Stimulated activated CD8-positive, alpha-beta memory T cell treated with anti-CD3 and anti-CD28 coated beads, Interleukin-7, amount 100 ng/mL, for 4 hours (primary cell): ENCODE measurements at places on chromosomes 4 and X.

DNA sequence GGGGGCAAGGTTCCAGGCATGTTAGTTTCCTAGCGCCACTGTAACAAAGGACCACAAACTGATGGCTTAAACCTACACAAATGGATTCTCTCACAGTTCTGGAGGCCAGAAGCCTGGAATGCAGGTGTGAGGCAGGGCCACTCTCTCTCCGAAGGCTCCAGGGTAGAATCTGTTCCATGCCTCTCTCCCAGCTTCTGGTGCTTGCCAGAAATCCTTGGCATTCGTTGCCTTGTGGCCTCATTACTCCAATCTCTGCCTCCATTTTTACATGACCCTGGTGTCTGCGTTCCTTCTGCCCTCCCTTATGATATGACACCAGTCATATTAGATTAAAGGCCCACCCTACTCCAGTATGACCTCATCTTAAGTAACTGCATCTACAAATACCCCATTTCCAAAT is 39.6 kb downstream of the CLDN34 start:
- no peak for DNase-seq

DNA sequence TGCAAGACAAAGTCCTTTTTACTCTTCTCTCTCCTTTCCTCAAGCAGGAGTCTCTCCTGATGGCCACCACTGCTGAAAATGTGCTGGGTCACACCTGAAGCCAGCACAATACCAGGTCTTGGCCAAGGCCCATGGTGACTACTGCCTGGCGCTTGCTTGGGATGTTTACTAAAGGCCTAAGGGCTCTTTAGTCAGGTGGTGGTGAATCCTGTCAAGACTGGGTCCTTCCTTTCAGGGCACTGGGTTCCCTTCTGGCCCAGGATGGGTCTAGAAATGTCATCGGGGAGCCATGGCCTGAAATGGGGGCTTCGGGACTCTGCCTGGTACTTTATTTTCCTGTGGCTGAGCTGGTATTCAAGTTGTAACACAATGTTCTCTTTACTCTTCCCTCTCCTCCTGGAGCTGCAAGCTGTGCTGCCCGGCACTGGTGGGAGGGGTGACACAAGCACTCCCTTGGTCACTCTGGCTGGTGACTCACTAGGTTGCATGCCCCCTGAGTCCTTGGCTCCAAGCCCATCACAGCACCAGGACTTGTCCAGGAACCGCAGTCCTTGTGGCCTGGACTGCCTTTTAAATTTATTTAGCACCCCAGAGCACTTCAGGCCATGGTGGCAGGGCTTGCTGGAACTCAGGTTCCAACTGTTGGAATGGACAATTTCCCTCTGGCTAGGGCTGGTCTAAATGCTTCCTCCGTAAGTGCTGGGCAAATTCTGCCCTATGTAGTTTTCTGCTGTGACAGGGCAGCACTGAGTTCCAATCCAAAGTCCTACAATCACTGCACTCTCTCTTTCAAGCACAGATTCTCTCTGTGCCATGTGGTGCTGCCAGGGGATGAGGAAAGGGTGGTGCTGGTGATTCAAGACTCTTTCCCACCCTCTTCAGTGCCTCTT is 11.3 kb downstream of the ARL13A start:
- DNase-seq = no peak

DNA sequence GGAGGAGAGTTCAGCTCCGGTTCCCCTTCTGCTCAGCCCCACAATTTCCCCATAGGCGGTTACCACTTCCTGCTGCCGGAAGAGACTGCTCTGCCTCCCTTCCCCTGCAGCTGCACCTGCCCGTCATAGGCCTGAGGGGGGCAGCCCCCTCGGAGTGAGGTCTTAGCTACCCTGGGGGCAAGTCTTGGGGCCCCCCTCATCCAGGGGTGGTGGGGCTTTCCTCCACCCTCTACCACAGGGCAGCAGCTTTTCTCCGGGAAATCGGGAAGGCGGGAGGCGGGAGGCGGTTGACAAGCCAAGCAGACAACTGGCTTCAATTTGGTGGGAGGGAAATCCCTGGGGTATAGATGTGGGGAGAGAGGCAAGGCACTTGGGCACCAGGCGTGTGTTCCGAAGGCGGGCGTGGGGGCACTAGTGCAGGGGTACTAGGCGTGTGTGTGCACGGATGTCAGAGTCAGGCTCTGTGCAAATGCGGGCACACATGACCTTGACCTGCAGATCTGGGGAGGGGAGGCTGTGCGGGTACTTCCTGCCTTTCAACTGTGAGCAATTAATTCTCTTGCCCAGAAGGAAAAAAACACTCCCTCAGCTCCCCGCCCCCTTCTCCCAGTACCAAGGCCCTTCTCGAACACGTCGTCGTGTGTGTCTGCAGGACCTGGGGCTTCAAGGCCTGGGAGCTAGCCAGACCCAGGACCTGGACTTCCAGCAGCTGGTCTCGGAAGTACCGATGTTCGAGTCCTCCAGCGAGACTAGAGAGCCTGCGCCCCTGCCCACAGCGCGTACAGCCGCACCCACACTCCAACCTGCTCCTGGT is 1.0 kb upstream of the ARHGAP4 start:
- peak; percentile 74 for DNase-seq

DNA sequence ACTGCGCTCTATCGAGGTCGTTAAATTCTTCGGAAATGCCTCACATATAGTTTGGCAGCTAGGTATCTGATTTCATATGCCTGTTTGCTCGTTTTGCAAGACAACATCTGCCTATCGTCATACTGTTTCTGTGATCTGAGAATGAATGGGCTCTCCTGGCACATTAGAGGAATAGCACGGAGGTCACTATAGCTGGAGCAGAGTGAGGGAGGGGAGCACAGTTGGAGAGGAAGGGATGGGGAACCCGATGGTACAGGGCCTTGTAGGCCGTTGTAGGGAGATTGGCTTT is 552 bp downstream of the IKBKG start:
- DNase-seq = no peak

GRCh38 chrX:119763181-119763580 is 4.8 kb downstream of the SOWAHD start:
- no peak for DNase-seq

DNA sequence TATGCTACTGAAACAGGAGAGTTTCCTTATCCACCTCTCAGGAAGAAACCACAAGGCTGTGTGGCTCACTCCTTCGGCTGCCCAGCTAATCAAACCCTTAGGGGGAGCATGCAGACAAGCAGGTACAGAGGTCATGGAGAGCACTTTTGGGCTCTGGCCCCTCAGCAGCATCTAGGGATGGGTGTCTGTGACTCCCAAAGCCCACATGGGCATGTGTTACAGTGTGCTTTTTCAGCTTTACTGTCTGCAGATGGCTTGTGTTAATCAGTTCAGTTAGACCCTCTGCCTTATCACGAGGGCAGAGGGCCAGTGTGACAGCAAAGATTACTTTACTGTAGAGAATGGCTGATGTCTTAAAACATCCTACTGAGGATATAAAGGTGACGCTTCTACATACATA is 447.4 kb downstream of the PCDH10 start:
- DNase-seq = no peak

DNA sequence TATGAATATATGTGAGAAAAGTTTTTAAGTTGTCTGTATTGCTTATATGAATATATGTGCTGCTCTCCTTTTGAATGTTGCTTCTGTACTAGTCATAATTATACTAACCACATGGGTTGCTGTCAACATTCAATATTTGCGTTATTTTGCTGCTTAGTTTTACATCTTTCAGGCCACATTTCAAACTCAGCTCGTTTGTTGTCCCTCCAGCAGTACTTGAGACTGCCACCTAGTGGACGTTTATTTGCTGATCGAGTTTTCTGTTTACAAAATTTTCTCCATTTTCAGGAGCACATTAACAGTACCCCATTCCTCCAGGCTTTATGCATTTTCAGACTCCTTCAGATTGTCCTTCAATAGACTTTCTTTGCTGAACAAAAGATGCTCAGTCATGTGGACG is 75.8 kb downstream of the NUDT11 start:
- DNase-seq = no peak

GRCh38 chr4:121150486-121150885 is 13.6 kb downstream of the TNIP3 start:
- no peak for DNase-seq

DNA sequence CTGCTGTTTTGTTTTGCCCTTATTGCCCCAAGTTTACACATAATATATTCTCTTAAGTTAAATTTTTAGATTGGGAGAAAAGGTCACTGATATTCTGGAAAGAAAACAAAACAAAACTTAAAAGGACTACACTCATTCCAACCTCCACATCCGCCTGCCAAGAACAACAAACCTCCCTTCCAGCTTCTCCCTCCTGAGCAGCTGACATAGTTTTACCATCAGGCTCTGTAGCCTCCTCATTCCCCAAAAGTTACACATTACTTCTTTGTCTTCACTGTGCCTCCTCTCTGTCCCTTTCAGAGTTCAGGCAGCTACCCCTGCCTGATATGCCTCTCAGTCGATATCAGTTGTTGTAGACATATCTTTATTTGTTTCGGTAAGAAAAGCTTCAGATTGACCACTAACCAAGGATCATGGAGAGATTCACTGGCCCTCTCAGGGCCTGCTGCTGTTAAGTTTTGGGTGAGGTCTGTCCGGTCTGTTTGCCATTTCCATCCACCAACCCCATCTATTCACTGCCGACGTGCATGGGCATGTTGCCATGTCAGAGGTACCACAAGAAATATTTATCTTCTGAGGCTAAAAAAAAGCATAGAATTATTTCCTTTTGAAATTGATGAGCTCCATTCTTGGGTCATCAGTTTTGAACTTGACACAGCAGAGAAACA is 164.1 kb downstream of the GASK1B start:
- no peak for DNase-seq

GRCh38 chr4:184058026-184058425 is 152.9 kb downstream of the STOX2 start:
- DNase-seq = no peak

DNA sequence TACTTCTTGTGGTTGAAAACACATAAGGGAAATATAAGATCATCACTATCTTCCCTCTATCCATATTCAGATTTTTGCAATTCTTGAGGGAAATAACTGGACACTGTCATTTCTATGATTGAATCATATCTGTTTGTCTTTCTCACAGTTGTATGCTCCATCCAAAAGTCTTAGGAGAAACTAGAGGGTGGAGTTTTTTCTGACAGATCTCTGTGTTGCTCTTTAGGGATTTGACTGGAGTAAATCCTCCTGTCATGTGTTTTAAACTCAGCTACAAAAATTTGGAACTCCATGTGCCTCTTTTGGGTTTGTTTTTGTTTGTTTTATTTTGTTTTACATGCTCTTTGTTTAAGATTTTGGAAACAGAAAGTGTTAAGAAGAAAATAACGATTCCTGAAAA is 136.5 kb downstream of the SPATA18 start:
- no peak for DNase-seq

DNA sequence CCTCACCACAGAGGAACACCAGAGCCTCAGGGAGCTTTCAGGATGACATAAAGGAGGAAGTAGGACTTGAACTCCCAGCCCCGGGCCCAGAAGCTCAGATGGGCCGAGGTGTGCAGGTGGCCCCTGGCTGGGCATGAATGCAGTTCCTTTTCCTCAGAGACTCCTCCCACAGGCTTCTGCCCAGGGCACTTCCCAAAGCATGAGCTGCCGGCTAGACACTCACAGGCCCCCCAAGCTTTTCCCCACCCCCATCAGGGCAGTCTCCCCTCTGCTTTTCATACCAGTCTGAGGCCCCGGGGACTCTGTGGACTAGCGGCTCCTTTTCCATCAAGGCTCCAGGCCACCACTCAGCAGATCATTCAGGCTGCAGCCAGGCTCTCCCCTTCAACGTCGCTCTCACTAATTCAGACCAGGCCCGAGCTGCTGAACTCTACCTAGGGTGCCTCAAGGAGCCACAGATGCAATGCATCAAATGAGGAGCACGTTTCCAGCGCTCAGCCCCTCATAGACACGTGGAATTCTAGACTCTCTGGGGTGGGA is 36.9 kb downstream of the HMX1 start:
- DNase-seq = no peak

GRCh38 chr4:43564591-43564990 is 672.1 kb downstream of the GRXCR1 start:
- no peak for DNase-seq

GRCh38 chrX:151680805-151681204 is 14.5 kb upstream of the PRRG3 start:
- DNase-seq = peak; percentile 5

GRCh38 chrX:48035891-48036290 is 29.1 kb downstream of the SPACA5 start:
- DNase-seq = no peak

GRCh38 chrX:9729171-9729885 is 36.3 kb downstream of the GPR143 start:
- no peak for DNase-seq

DNA sequence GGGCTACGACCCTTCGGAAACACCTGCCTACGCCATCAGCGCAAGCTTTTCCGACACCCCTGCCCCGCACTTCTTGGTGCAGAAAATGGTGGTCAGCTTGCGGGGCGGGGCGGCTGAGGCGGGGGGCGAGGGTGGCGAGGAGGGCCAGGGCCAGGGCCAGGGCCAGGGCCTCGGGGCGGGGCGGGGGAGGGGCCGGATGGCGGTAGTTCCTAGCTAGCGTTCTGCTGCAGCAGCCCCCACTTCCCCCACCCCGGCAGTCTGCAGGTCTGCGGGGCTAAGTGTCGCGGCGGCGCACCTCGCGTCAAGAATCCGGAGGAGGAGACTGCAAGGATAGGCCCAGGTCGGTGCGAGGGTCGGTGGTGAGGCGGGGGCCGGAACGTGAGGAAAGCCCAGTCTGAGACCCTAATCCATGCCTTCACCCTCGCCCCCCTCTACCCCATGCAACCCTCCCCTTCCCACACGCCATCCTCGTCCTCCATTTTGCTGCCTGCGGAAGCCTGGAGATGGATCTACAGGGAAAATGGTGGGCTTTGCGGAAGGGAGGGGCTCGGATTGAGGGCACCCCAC is 600 bp downstream of the BEX4 start:
- DNase-seq = no peak
